Posterior cingulate gyrus (tissue), 11 donors: ENCODE measurements at places on chromosomes 3 and 15.

- DNase-seq = no peak
These were observed 143.7 kb upstream of the ZNF385D start for GRCh38 chr3:21894459-21895340.

DNA sequence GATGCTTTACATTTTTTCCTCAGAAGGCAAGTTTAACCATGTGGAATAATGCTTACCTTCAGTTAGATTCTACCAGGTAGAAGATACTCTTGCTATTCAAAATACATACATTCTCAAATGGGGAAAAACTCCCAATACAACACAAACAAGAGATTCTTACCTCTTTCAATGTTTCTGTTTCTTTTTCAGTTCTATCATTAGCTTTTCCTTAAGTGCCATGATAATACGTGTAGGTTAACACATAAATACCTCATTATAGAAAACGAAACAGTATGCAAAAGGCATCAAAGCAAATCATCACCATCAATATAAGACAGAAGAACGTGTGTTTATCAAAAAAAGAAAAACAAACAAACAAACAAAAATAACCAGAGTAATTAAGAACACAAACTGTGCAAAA lies 300.7 kb upstream of the ROBO1 start:
- DNase-seq = no peak

GRCh38 chr3:178289544-178290160 lies 246.6 kb upstream of the KCNMB2 start:
- no peak for DNase-seq

DNA sequence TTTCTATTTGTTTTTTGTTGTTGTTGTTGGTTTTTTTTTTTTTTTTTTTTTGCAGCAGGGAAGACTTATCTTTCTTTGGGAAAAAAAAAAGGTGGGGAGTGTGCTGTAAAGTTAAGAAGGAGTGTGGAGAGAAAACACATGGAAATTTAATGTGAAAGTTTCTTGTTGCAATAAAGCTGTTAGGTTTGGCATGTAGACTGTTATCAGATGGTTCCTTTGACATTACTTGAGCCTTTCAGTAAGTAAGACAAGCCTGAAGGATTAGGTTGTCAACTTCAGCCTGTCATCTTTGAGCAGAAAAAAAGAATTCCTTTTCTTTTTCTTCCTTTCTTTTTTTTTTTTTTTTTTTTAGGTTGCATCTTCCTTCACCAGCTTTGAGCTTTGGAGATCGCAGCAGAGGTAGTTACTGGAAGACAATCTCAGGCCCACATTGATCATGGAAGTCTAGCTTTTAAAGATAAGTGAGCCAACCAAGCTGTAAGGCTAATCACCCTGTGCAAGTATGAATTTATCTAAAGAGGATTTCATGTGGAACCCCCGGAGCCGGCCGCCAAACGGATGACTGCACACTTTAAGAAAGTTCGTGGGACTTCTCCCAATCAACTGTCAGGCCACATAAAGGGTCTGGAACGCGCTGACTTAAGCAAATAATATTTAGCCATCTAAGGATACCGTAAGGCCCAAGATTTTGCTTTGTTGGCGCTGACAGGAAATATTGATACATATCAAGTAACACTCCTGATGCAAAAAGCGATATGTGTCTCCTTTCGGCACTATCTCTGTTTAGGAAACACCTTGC lies 1040.1 kb upstream of the NR2F2 start:
- no peak for DNase-seq

DNA sequence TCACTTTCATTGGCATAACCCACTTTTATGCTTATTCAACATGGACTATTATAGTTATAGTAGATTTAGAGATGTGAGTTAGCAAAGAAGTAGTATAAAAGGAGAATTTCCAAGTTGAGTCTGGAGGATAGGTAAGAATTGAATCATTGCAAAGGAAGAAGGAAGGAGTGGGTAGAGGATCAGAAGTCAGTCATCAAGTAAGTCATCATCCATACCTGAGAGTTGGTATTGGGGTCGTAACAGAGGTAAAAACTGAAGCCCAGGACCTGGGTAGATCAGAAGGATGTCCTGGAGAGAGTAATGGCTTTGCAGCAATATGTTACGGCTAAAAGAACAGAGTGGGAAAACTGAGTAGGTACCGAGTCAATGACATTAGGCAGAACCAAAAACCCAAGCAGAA lies 265.7 kb downstream of the SUCLG2 start:
- DNase-seq = no peak

GRCh38 chr3:139729300-139729699 lies 51.5 kb upstream of the NMNAT3 start:
- DNase-seq = no peak

DNA sequence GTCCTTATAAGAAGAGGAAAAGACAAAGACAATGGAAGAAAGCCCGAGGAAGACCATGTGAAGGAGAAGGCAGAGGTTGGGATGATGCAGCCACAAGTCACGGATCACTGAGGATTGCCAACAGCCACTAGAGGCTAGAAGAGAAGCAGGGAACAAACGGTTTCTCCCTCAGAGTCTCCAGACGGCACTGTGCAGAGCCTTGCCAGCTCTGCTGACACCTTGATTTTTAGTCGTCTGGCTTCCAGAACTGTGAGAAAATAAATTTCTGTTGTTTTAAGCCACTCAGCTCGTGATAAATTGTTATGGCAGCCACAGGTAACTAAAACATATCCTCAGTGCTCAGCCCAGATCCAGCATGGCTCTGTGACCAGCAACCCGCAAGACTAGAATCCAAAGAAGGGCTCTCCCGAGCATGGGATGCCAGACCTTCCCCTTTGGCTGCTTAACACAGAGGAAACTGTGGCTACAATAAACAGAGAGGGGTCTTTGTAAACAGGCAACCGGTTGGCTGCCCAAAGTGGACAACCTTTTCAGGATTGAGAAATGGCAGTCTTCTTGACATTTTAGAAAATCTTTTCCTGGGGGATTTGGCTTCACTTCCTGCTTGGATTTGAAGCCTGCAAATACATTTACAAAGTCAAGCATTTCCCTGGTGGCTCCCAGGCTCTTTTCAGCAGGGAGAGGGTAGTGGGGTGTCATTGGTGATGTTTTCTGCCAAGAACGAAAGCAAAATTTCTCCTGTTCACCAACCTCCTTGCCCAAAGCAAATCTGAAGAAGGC lies 88.7 kb upstream of the ADPGK start:
- DNase-seq = no peak

DNA sequence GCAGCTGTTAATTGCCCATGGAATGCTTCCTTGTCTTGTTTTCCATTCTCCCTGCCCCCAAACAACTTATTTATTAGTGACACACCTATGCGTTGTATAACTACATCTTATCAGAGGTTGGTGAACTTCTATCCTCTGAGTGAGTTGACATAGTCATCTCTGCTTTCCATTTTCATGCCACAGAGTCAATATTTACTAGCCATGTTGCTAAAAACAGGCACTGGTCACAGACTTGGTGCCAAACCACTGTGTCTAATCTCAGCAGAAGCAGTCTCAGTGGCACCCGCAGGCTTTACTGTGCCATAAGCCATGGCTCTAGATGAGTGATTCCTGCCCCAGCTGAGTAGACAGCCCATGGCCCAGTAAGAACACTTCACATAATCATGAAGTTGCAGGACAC lies 26.5 kb downstream of the DAPK2 start:
- no peak for DNase-seq

GRCh38 chr3:186825872-186826409 lies 16.6 kb upstream of the ADIPOQ start:
- DNase-seq = no peak

GRCh38 chr3:61593446-61594029 lies 32.2 kb downstream of the PTPRG start:
- DNase-seq = no peak

DNA sequence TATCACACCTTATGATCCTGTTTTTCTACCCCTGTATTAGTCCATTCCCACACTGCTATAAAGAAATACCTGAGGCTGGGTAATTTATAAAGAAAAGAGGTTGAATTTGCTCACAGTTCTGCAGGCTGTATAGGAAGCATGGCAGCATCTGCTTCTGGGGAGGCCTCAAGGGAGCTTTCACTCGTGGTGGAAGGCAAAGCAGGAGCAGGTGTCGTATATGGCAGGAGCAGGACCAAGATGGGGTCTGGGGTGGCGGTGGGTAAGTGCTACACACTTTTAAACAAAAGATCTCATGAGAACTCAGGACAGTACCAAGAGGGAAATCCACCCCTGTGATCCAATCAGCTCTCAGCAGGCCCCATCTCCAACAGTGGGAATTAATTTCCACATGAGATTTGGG lies 15.4 kb upstream of the SCAP start:
- no peak for DNase-seq
